ENCODE measurements at places on chromosomes 6 and 20. TPM values are rescaled to one million over a fixed set of nuclear protein-coding genes. Genes with fewer than 3 reads are reported as not detected.

PRR18 gene
- not detected for total RNA-seq

- H3K4me3 ChIP-seq, result no peak overlapping the region
- no peaks in the 10 kb centered on the region for H3K27me3 ChIP-seq
- no peaks in the 10 kb centered on the region for H3K4me1 ChIP-seq
- no peak overlapping the region for H3K27ac ChIP-seq
- DNase-seq, result no peak
These were observed 75.3 kb downstream of the SNAP91 start for GRCh38 chr6:83633609-83634008.

DNA sequence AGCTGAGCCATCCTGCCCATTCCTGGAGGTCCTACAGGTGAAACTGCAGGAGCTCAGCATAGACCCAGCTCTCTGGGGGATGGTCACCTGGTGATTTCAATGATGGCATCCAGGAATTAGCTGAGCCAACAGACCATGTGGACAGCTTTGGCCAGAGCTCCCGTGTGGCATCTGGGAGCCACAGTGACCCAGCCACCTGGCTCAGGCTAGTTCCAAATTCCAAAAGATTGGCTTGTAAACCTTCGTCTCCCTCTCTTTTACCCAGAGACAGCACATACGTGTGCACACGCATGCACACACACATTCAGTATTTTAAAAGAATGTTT lies 44.0 kb downstream of the SIRPA start:
- no peak overlapping the region for H3K27ac ChIP-seq
- H3K4me3 ChIP-seq, result no peak overlapping the region
- no peaks in the 10 kb centered on the region for H3K27me3 ChIP-seq
- H3K4me1 ChIP-seq, result peaks cover 10% of the 10 kb centered on the region
- DNase-seq, result no peak
- H3K36me3 ChIP-seq, result no peaks in the 10 kb centered on the region

SCGN gene
- 3.7 TPM for total RNA-seq

- H3K4me1 ChIP-seq, result no peaks in the 10 kb centered on the region
- no peaks in the 10 kb centered on the region for H3K36me3 ChIP-seq
- H3K27me3 ChIP-seq, result no peaks in the 10 kb centered on the region
- no peak for DNase-seq
These were observed 13.5 kb upstream of the MOXD1 start for GRCh38 chr6:132414761-132415160.

SUN5 gene
- total RNA-seq, result not detected

DNA sequence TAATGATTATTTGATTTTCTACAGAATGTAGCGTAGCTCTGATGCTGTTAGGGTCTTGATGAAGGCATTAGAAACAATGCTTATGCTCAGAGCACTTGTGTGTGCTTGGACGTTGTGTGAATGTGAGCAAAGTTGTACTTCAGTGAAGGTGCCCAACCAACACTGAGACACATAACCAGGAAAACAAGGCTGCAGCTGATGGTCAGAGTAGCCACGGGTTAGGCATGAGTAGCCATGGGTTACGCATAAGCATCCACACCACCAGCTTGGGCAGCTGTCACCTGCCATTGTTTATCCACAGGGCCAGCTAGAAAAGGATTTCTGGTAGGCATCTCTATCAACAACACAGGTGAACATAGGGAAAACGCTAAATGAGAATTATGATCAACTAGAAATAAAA lies 326.6 kb downstream of the NRN1 start:
- no peaks in the 10 kb centered on the region for H3K4me1 ChIP-seq
- no peak overlapping the region for H3K27ac ChIP-seq
- no peaks in the 10 kb centered on the region for H3K27me3 ChIP-seq
- no peak for DNase-seq

DNA sequence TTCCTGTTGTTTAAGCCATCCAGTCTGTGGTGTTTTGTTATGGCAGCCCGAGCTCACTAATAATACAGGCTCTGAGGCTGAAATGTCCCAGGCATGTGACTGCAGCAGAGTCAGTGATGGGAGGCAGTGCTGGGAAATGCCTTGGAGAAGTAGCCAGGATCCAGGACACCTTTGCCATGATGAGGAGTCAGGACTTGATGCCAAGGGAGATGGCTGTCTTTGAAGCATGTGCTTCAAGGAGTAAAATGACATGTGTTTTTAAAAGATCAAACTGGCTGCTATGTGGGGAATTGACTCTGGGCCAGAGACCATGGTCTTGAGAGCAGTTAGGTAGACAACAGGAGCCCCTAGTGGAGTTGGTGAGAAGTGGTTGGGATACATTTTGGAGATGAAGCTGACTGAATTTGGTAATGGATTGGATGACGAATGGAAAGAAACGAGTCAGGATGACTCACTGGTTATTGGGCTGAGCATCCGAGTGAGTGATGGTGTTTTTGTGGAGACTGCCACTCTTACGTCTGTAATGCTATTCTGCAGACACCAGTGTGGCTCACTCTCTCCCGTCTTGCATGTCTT lies 322.2 kb downstream of the PLCB1 start:
- H3K4me3 ChIP-seq, result no peak overlapping the region
- no peaks in the 10 kb centered on the region for H3K27me3 ChIP-seq
- DNase-seq, result no peak
- no peak overlapping the region for H3K27ac ChIP-seq
- no peaks in the 10 kb centered on the region for H3K36me3 ChIP-seq

GRCh38 chr6:2375443-2375842 lies 130.0 kb upstream of the GMDS start:
- DNase-seq, result no peak
- no peak overlapping the region for H3K4me3 ChIP-seq
- no peak overlapping the region for H3K27ac ChIP-seq
- no peaks in the 10 kb centered on the region for H3K27me3 ChIP-seq
- H3K36me3 ChIP-seq, result no peaks in the 10 kb centered on the region

DNA sequence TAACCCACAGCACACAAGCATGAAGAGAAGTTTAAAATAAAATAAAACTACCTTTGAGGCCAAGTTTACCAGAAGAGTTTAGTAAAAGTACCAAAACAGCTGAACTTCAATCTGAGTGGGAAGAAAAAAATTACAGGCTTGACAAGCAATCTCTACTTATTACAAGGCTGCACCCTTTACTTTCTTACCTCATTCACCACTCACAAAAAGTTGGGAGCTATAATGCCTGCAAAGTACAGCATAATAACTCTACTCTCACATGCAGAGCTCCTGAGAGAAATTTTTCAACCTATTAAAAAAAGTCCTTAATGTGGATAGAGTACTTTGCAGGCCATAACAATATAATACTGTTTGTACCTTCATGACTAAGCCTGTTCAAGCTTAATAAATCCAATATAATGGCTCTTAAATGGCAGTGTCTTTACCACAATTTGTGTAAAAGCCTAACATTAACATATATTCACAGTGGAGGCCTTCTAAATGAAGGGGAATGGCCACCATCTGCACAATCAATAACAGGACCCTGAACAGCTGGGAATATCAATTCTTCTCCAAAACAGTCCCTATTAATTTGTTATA lies 103.1 kb downstream of the DST start:
- H3K27ac ChIP-seq, result peak overlapping the region; percentile 96
- no peaks in the 10 kb centered on the region for H3K27me3 ChIP-seq
- no peak for DNase-seq
- no peaks in the 10 kb centered on the region for H3K4me1 ChIP-seq
- H3K4me3 ChIP-seq, result peak overlapping the region; percentile 56

GRCh38 chr6:136067731-136068341 lies 182.3 kb downstream of the MTFR2 start:
- no peak overlapping the region for H3K4me3 ChIP-seq
- H3K27ac ChIP-seq, result no peak overlapping the region
- H3K27me3 ChIP-seq, result no peaks in the 10 kb centered on the region
- H3K36me3 ChIP-seq, result no peaks in the 10 kb centered on the region

TRIM31 gene
- total RNA-seq, result 3.4 TPM

DNA sequence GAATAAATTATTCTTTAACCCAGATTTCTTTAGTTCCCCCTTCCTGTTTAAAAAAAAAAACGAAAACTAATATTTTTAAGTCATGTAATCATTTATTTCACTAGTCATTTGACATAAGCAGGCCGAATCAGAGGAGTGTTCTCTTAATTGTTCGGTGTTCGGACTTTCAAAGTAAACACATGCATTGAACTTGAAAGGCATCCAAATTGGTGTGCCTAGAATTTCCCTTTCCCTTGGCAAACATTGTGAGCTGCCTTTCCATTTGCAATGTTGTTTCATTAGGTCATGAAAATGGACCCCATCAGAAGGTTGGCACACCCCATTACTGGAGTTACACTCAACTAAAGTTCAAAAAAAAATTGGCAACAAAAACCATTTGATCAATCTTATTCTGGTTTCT lies 283.0 kb upstream of the MARCKS start:
- no peak for DNase-seq
- peaks cover 3% of the 10 kb centered on the region for H3K4me1 ChIP-seq
- H3K27ac ChIP-seq, result no peak overlapping the region
- H3K27me3 ChIP-seq, result no peaks in the 10 kb centered on the region
- H3K4me3 ChIP-seq, result no peak overlapping the region
- no peaks in the 10 kb centered on the region for H3K36me3 ChIP-seq

DNA sequence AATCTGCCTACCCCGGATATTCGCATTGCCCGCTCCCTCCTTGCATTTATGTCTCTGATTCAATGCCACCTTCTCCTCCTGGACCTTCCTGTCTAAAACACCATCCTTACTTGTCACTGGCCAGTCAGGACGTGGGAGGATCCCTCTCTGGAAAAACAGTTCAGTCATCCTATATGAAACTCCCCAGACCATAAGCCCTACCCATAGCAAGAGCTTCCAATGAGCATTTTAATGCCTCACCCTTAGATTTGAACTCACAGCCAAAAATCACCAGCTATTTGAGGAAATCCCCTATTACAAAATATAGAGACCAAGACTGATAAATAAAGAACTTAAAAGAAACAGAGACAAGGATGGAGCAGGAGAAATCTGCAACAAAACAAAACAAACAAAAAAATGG lies 86.4 kb downstream of the SHLD1 start:
- no peaks in the 10 kb centered on the region for H3K27me3 ChIP-seq
- no peak overlapping the region for H3K27ac ChIP-seq
- H3K4me3 ChIP-seq, result no peak overlapping the region
- H3K36me3 ChIP-seq, result no peaks in the 10 kb centered on the region
- DNase-seq, result no peak
- peaks cover 11% of the 10 kb centered on the region for H3K4me1 ChIP-seq

DNA sequence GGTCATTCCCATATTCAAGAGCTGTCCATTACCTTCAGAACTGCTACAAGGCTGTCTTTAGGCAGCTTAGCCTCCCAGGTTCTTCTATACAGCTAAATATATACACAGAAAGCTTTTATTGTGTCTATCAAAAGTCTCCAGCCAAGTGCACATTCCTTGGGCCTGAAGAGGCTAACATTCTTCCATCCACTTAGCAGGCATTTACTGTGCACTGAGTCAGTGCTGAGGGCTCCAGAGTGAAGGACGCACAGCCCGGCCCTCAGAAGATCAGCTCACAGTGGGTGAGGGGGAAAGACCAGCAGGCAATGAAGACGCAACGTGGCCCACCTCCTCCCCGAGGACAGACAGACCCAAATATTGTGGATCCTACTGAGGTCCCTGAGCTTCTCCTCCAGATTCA lies 569.9 kb downstream of the CDH26 start:
- no peak overlapping the region for H3K4me3 ChIP-seq
- DNase-seq, result no peak
- H3K4me1 ChIP-seq, result no peaks in the 10 kb centered on the region

GRCh38 chr6:166167258-166167731 lies 356 bp downstream of the TBXT start:
- H3K4me3 ChIP-seq, result no peak overlapping the region
- H3K27me3 ChIP-seq, result peaks cover 96% of the 10 kb centered on the region
- no peak for DNase-seq
- no peak overlapping the region for H3K27ac ChIP-seq
- no peaks in the 10 kb centered on the region for H3K36me3 ChIP-seq

GRCh38 chr6:166045173-166045859 lies 122.3 kb downstream of the TBXT start:
- H3K27ac ChIP-seq, result peak overlapping the region; percentile 31
- no peak overlapping the region for H3K4me3 ChIP-seq
- no peaks in the 10 kb centered on the region for H3K27me3 ChIP-seq
- H3K4me1 ChIP-seq, result no peaks in the 10 kb centered on the region
- no peaks in the 10 kb centered on the region for H3K36me3 ChIP-seq

DNA sequence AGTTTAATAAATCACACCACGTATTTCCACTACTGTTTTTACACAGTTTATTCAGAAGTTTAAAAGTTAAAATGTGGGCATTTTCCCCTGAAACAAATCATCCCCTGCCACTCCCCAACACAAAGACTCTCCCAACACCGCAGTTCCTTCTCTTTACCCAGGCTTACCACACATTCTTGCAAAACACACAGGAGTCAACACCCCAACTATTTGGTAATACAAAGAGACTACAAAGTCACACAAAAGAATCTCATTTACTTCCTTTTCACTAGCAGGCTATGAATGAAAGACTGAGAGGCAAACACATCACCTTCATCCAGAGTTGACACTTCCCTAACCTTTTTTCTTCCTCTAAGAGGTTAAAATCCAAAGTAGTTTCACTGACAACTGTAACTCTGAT lies 51.1 kb downstream of the KCTD20 start:
- peaks cover 27% of the 10 kb centered on the region for H3K36me3 ChIP-seq
- no peak overlapping the region for H3K27ac ChIP-seq
- H3K27me3 ChIP-seq, result no peaks in the 10 kb centered on the region
- no peak overlapping the region for H3K4me3 ChIP-seq
- no peak for DNase-seq

DNA sequence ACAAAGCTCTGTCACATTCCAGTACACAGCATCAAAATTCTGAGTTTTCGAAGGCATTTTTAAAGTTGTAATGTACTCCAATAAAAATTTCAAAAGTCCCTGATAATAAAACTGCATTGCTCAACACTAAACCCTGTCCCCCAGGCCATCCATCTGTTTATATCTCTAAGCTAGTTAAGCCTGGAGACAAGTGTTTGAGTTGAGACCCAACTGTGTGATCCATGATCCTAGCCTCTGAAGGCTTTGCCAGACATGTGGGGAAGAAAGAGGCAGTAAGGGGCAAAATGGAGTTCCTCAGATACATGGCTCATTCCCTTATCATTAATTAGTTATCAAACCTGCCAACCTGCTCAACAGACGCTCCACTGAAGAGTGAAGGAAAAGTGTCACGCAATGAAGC lies 198.4 kb downstream of the ISM1 start:
- H3K27me3 ChIP-seq, result no peaks in the 10 kb centered on the region
- DNase-seq, result no peak
- no peak overlapping the region for H3K27ac ChIP-seq

GRCh38 chr20:30815577-30816181 lies 441.8 kb upstream of the DEFB115 start:
- H3K4me3 ChIP-seq, result no peak overlapping the region
- no peak overlapping the region for H3K27ac ChIP-seq
- H3K27me3 ChIP-seq, result peaks cover 26% of the 10 kb centered on the region
- no peak for DNase-seq

DNA sequence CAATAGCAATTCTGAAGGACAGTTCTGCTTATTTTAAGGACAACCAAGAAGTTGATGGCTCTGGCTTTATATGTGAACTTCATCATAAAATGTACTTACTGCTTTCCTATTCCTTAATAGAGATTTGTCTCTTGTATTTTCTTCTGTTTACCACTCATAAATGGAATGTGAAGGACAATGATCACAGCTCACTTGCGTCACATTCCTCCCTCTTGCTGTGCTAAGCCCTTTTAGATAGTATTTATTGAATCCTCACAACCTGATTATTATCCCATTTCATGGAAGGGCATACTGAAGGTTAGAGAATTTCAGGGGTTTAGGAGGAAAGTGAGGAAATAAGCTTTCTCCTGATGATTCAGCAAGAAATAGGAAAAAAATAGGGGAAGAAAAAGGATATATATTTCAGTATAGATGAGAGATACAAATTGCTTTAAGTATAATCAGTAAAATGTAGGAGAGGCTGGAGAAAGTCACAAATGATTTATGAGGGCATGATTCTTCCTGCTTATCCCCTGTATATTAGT lies 132.9 kb downstream of the AIG1 start:
- no peak for DNase-seq
- H3K27ac ChIP-seq, result no peak overlapping the region
- H3K4me3 ChIP-seq, result no peak overlapping the region
- H3K36me3 ChIP-seq, result no peaks in the 10 kb centered on the region
- no peaks in the 10 kb centered on the region for H3K4me1 ChIP-seq

SALL4 gene
- not detected for total RNA-seq

DUSP15 gene
- total RNA-seq, result not detected

Measured in transverse colon (tissue), 4 donors.